ENCODE measurements at places on chromosomes 1 and 21. TPM values are rescaled to one million over a fixed set of nuclear protein-coding genes. Genes with fewer than 3 reads are reported as not detected.

DNA sequence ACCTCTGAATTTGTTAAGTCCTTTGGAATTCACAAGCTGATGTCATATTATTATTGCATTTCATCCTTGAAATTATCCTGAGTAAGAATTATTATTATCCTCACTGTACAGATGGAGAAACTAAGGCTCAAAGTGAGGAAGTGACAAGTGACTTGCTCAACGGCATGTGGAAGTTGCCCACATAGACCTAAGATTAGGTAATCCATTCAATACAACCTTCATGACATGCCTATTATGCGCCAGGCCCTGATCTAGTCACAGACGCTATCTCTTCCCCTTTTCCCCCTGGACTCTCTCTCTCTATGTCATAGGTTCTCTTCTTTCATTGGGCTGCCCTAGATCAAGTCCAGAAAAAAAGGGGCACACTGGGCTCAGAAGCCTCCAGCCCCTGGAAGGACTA is 84.9 kb upstream of the KCNK2 start:
- DNase-seq: no peak

- DNase-seq: no peak
Observed at GRCh38 chr1:18397641-18398040, 83.1 kb upstream of the KLHDC7A start.

GRCh38 chr1:61397935-61398334 is 315.6 kb downstream of the NFIA start:
- DNase-seq: no peak

GRCh38 chr1:938088-938683 is 14.5 kb downstream of the SAMD11 start:
- DNase-seq: no peak

DNA sequence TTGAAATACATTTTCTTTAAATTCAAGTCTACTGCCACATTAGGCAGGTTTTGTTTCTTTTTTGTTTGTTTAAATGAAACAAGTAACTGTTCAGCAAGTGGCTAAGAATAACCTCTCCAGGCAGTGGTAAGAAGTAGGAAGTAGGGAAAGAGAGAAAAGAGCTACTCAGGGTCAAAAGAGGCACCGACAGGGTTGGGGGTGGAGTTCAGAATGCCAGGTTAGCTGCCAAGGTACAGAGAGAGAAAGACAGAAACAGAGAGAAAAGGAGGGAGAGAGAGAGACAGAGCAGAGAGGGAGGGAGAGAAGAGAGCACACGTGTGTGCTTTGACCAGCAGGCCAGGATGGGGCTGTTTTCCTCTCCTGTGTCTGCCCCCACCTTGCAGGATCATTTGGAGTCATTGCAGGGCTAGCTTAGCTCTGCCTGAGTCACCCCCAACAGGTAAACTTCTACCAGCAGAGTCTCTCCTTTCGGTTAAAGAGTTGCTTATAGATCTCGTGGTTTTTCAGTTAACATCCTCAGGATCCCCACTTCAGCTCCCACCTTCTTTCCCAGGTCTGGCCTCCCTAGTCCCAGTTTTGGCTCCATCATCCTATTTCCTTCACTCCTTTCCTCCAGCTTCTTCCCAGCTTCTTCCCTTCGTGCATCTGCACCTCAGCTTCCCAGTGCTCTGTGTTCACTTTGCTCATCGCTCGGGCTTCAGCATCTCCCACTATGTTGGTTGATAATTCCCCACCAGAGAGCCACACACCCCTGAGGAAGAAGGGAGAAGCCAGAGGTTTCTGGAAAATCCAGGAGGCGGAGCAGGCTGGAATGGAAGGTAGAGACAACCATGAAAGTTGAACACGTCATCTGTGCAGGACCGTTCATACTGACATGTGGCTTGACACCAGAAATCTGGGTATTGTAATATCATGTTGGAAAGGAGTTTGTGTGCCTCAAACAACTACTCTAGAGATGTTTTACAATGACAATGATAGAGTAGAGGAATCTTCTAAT is 21.8 kb upstream of the RAB4A start:
- no peak for DNase-seq

- no peak for DNase-seq
Observed at GRCh38 chr1:4657244-4657789, 2.9 kb downstream of the AJAP1 start.

DNA sequence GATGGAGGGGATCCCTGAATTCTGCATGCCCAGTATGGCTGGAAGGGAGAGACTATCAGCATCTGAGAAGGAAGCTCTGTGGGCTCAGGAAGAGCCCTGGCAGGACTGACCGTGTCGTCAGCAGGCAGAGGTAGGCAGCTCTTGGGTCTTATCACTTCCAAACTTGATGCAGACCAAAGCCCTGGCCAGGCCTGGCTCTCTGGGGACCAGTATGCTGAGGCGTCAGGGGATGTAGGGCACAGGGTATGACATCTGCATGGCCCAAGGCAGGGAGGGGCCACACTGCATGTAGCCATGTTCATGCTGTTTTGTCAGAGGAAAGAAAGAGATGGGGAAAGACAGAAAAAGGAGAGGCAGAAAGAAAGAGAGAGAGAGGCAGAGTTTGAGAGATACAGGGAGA is 6.3 kb downstream of the FGR start:
- no peak for DNase-seq

GRCh38 chr1:164704954-164705353 is 146.0 kb downstream of the PBX1 start:
- no peak for DNase-seq

The PCAT6 gene
- total RNA-seq: 1.4 TPM

The KCNE2 gene
- total RNA-seq: not detected

The ITPKB gene
- 32.1 TPM for total RNA-seq

The CSMD2 gene
- total RNA-seq: 0.18 TPM

The DNAI4 gene
- 3.0 TPM for total RNA-seq
